ENCODE measurements at places on chromosomes 1 and 21. TPM values are rescaled to one million over a fixed set of nuclear protein-coding genes. Genes with fewer than 3 reads are reported as not detected.

Gene ZYG11A
- 2.3 TPM for total RNA-seq

Gene APOBEC4
- total RNA-seq, result not detected

Gene CATSPERE
- 0.17 TPM for total RNA-seq

Gene AMY1C
- total RNA-seq, result not detected

Gene FAM131C
- total RNA-seq, result 17.8 TPM

Gene ANGPTL1
- total RNA-seq, result not detected

Gene UBE2U
- total RNA-seq, result not detected

Measured in A549 treated with Hydrocortisone at 1 μM for 4 hours (cell line).